Stimulated activated CD4-positive, alpha-beta T cell treated with anti-CD3 and anti-CD28 coated beads, Interleukin-1b, Interleukin-23, amount 100 ng/mL, for 24 hours (primary cell): ENCODE measurements at places on chromosomes 11 and 22.

DNA sequence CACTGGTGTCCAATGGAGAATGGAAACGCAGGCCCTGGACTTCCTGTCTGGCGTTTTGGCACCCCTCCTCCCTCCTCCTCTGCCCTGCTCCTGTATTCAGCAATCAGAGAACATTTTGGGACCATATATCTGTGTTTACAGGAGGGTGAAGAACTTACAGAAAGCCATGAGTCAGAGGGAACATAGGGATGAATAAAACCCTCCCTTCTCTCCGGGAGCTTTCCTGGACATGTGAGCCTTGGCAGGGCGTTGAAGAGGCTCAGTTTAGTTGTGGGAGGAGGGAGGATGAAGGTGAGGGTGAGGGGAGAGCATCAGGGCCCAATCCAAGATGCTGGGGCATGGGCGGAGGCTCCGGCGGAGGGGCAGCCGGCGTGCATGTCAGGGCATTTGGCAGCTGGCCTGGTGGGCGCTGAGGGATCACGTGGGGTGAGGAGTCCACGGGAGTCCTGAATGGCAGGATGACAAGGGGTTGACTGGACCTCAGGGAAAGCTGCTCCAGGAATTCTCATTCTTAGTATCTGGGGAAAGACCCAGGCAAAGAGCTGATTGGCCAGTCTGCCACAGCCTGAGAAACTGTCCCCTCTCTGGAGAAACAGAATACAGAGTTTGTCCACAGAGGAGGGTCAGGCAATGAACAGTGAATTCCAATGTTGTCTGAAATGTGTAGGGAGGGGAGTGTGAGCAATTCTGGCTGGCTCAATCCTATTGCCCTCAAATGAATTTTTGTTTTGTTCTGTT lies 28.9 kb downstream of the MICAL2 start:
- DNase-seq: no peak

- DNase-seq: no peak
Observed at GRCh38 chr11:9796266-9796665, 132.4 kb downstream of the SWAP70 start.

GRCh38 chr11:72568861-72569260 lies 105.4 kb downstream of the PDE2A start:
- DNase-seq: no peak

DNA sequence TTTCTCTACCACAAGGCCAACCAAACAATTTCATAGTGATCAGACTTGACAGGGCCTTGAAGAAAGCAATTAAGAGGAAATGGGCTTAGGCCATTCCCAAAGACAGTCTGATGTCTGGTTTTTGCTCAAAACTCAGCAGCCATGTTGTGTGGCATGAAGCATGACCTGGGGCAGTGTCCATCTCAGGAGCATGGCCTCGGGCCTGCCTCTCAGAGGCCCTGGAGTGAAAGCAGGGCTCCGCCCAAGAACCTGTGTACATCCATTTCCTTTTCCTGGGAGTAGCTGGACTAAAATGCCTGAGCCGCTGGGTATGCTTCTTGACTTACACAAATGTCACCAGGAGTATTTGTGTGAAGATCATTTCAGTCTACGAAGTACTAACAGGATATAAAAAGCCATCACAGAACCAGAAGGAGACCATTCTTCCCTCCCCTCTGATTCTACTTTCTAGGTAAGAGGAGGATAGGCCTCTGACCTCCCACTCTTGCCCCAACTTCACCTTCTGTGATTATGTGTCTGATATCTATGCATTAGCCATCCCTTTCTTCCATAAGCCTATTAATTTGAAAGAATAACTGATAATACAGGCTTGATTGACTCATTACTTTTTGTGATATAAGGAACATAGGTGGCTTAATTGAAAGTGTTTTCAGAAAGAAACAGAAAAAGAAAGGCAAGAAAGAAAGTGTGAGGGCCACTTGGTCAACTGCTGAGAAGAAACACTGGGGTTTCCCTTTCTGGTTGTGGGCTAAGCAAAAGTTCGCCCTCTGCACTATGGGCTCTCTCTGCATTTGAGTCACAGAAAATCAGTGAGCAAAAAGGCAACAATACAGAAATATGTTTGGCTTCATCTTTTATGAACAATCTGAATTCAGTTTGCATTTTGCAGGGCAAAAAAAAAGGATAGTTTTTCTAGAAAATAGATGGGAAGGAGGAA lies 188.6 kb upstream of the MTMR2 start:
- DNase-seq: no peak

GRCh38 chr11:19670030-19670791 lies 42.4 kb upstream of the NAV2 start:
- no peak for DNase-seq
